ENCODE measurements at places on chromosomes 13 and 19.

DNA sequence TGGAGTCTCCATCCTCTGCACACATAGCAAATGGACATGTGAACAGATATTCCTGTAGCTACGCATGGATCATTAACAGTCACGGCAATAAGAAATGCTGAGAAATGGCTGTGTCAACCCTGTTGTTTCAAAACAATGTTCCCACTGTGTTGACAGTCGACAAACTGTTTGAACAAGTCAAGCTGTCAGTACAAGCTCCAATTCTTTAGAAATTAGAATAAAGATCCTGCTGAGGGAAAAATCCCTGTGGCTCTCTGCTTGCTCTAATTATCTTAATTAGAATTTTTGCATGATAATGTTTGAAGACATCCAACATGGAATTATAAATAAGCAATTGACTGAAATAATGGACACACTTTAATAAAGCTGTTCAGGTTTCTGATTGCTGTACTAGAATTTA, 37.9 kb upstream of the CPB2 start:
- peak; percentile 2 for DNase-seq

DNA sequence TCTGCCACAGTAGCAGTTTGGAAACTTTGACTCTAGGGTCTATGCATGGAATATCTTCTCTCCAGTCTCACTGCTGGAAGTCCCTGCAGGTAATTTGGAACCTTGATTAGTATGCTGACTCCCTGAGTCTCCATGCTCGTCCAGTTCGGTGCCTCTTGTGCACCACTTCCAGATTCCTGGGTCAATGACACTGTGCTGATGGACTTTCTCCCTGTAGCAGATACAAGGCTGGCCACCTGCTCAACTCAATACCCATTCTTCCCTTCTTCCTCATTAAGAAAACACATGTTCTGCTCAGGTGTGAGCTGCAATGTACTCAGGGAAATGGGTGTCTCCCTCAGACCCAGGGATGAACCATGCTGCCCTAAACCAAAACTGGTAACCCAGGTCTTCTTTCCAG, 99.1 kb downstream of the KL start:
- no peak for DNase-seq

GRCh38 chr13:28493740-28494503, 1.0 kb downstream of the FLT1 start:
- DNase-seq = no peak

DNA sequence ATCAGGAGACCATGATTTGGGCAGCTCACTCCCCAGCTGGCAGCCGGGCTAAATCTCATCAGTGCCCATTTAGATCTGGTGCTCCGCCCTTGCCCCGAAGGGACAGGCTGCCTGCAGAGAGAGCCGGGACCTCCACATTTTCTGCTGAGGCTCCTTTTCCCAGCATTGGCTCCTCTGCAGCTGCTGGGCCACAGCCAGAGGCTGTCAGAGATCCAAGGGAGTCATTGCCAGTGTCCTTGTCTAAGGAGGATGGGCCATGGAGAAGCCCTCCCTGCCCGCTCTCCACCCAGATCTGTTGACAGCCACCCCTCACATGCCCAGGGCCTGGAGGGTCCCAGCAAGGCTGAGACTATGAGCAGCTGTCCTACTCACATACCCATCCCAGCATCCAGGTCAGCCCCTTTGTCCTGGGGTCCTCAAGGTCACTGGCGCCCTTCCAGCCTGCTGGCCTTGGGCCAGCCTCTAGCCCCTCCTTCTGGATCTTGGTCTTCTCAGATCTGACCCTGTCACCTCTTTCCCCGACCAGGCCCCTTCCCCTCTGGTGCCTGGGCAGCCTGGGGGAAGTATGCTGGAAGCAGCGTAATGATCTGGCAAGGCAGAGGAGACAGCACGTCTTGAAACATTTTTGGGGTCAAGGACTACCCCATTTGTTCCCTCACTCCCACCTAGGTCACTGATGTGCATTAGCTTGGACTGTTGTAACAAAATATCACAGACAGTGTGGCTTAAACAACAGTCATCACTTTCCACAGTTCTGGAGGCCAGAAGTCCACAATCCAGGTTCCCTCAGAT, 7.9 kb downstream of the PIN1 start:
- DNase-seq = no peak

DNA sequence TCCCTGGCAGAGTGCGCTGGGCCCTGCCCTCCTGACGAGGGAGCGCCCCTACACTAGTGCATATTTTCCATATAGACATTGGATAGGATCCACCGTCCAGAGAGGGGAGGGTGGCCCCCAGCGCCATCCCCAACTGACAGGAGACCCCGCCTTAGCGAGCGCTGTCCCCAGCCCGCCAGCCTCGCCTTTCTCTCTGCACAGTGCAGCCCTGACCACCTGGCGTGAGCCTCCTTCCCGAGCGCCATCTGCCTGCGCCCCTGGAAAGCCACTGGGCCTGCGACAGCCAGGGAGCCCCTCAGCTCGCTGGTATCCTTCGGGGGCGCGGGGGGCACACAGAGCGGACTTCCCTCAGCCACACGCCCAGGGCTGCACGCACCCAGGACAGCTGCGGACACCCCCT, 42.1 kb upstream of the ATP12A start:
- no peak for DNase-seq

- DNase-seq = no peak
Observed at GRCh38 chr13:22031702-22032286, 360.9 kb downstream of the FGF9 start.

GRCh38 chr19:5826531-5827341, 12.8 kb downstream of the FUT6 start:
- no peak for DNase-seq

DNA sequence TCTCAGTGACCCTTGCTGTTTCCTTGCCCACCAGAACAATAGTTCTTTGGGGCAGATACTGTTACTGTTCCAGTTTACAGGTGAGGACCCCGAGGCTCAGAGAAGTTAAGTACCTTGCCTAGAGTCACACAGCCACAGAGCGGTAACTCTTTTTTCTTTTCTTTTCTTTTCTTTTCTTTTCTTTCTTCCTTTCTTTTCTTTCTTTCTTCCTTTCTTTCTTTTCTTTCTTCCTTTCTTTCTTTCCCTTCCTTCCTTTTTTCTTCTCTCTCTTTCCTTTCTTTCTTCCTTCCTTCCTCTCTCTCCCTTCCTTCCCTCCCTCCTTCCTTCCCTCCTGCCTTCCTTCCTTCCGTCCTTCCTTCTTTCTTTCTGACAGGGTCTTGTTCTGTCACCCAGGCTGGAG, 4.9 kb upstream of the PRX start:
- no peak for DNase-seq

GRCh38 chr19:34320277-34320676, 44.7 kb upstream of the GPI start:
- no peak for DNase-seq

DNA sequence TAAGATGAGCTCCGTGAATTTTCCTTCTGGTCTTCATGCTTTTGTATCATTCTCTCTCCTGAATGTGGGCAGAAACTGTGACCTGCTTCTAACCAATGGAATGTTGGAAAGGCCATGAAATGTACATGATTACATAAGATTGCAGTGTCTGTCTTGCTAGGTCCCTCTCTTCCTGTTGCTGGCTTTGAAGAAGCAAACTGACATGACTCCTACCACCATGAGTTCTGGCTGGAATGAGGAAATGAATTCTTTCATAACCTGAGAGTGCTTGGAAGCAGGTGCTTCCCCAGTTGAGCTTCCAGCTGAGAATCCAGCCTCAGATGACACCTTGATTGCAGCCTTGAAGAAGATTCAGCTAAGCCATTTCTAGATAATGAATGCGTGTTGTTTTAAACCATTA, 275.0 kb upstream of the MIR17HG start:
- no peak for DNase-seq

- no peak for DNase-seq
Observed at GRCh38 chr13:76795701-76796695, 90.2 kb downstream of the KCTD12 start.

GRCh38 chr19:49636233-49636932, 3.6 kb downstream of the RRAS start:
- no peak for DNase-seq

DNA sequence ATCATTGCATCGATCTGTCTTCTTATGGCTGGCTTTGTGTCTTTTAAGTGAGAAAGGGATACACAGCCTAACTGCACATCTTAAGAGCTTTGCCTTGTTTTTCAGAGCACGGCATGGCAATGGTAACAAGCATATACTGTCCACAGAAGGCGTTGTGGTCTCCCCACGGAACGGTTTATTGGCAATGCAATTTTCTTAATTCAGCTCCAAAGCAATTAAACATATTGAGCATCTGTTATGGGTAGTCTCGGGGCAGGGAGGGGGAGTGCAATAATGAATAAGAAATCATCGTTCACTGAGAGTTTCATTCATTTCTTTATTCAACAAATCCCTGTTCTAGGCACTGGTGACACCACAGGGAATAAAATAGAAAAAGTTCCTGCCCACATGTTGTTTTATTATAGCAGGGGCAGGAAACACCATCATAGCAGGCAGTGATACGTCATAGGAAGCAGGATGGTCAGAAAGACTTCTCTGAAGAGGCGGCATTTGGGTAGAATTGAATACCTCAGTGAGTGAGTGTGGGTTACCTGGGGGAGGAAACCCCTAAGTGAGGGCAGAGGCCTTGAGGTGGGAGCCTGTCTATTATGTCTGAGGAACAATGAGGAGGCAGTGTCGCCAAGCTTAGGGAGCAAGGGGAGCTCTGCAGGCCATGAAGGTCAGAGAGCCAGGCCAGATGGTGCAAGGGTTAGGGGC, 185.7 kb upstream of the KL start:
- DNase-seq = no peak

DNA sequence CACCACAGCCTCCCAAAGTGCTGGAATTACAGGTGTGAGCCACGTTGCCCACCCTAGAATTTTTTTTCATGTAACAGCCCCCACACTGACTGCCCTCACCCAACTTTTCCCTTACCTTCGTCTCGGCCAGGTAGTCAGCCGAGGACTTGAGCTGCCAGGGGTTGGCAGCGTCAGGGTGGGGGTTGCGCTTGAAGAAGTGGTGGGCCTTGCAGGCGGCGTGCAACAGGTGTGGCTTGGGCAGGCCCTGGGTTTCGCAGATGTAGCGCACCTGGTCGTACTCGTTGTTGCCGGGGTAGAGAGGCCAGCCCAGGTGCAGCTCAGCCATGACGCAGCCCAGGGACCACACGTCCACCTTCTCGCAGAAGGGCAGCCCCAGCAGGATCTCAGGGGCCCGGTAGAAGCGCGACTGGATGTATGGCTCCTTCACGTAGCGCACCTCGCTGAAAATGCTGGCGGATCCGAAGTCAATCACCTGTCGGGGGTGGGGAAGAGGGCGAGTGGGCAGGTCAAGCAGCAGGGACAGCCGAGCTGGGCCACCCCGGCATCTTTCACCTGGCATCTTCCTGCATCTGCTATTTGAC, 6.2 kb downstream of the HIPK4 start:
- no peak for DNase-seq

DNA sequence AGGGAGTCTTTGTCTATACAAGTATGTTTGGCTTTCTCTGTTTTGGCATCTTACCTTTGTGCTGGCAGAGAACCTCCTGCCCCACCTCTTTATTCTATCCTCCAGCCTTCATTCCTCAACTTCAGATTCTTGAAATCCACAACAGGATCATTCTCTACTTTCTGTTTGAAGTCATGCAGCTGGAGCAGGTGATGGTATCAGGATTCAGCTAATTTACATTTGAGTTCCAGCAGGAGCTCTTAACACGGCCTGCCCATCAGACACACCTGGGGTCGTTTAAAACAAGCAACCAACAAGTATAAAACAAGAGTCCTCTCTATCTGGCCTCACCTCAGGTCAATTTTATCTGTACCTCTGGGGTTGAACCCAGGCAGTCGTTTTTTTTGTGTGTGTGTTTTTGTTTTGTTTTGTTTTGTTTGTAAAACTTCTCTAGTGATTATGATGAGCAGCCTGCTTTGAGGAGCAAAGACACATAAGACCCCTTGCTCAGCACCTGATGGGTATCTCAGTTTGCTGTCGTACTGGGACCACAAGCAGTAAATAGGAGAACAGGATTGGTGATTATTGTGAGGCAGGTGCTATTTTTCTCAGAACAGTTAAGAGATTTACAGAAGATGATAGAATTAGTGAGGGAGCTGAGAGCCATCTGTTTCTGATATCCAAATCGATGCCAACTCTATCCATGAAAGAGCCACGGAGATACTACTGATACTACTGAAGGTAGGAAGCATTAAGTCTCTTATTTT, 78.4 kb downstream of the GPC6 start:
- no peak for DNase-seq

- DNase-seq = no peak
Observed at GRCh38 chr13:40384976-40385857, 281.2 kb downstream of the FOXO1 start.

- DNase-seq = no peak
Observed at GRCh38 chr19:33916792-33917191, 120.1 kb downstream of the KCTD15 start.

GRCh38 chr13:41075034-41075433, 13.7 kb downstream of the WBP4 start:
- no peak for DNase-seq

GRCh38 chr13:106917024-106917571, 349.2 kb upstream of the ARGLU1 start:
- DNase-seq = no peak

GRCh38 chr19:51652266-51652665, 5.6 kb upstream of the SIGLEC14 start:
- no peak for DNase-seq

GRCh38 chr19:30046522-30046921, 104.5 kb downstream of the URI1 start:
- no peak for DNase-seq

- DNase-seq = no peak
Observed at GRCh38 chr13:23810685-23811240, 78.4 kb downstream of the MIPEP start.

- no peak for DNase-seq
Observed at GRCh38 chr19:31761281-31761913, 412.2 kb upstream of the TSHZ3 start.

DNA sequence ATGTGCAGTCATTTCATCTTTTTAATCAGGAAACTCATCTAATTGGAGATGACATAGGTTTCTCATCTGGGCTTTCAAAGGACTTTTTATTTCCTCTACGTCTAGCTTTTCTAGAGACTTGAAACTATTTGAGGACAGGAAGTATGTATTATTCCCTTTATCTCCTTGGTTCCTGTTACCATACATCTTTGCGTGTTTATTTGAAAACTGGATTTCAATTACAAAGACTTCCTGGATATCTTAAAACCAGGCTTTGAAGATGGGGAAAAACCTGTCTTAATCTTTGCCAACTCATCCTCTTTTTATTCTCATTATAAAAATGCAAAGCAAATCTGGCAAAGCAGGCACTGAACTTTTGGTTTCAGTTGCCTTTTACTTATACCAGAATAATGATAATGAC, 130.5 kb downstream of the LMO7 start:
- DNase-seq = no peak

DNA sequence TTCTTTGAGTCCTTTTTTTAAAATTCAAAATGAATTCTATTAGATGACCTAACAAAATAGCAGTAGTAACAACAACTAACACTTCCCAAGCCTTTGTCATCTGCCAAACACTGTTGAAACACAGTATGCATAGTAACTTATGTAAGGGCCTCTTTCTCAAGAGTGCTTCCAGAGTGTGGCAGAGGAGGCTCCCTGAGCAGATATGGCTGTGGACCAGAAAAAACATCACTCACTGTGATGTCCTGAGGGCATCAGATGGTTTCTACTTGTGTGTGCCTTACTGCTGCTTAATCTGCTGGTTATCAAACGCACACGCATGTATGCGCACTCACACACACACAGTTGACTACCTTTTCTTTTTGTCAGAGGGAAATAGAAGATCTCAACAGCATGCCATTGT, 110.8 kb downstream of the DLEU7 start:
- no peak for DNase-seq

- DNase-seq = no peak
Observed at GRCh38 chr19:58474291-58474996, 1.7 kb upstream of the ZNF446 start.

GRCh38 chr13:46195016-46195415, 13.0 kb upstream of the LCP1 start:
- no peak for DNase-seq

Data from C1 segment of cervical spinal cord (tissue), 14 donors.